ENCODE measurements at places on chromosomes 5 and 9.
A peak's percentile ranks its signal among the peaks of the same experiment; 100 is the strongest.

- DNase-seq, result peak; percentile 37
These were observed 52.8 kb downstream of the WHRN start for GRCh38 chr9:114452219-114453165.

- DNase-seq, result no peak
These were observed 148.6 kb downstream of the ELAVL2 start for GRCh38 chr9:23677446-23677845.

DNA sequence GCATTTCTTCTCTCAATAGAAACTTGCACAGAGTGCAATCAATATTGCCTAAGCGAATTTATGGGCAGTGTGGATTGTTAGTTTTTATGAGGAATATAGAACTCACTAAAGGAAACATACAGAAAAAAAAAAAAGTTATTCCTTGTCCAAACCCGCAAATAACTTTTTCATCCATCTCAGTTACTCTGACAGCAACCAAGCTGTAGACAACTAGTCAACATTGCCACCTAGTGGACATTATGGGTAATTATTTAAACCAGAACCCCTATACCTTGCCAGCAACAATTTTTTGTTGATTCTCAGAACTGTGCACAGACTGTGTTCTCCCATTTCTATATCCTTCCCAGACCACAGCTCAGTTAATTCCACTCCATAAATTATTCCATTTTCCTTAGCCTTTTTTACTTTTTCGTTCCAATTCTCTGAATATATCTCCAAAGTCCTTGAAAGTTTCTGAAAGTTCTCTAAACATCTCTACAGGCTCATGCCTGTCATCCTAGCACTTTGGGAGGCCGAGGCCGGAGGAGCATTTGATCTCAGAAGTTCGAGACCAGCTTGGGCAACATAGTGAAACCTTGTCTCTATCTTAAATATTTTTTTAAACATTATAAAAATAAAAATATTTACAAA, 2.6 kb upstream of the AFAP1L1 start:
- peak; percentile 52 for DNase-seq

DNA sequence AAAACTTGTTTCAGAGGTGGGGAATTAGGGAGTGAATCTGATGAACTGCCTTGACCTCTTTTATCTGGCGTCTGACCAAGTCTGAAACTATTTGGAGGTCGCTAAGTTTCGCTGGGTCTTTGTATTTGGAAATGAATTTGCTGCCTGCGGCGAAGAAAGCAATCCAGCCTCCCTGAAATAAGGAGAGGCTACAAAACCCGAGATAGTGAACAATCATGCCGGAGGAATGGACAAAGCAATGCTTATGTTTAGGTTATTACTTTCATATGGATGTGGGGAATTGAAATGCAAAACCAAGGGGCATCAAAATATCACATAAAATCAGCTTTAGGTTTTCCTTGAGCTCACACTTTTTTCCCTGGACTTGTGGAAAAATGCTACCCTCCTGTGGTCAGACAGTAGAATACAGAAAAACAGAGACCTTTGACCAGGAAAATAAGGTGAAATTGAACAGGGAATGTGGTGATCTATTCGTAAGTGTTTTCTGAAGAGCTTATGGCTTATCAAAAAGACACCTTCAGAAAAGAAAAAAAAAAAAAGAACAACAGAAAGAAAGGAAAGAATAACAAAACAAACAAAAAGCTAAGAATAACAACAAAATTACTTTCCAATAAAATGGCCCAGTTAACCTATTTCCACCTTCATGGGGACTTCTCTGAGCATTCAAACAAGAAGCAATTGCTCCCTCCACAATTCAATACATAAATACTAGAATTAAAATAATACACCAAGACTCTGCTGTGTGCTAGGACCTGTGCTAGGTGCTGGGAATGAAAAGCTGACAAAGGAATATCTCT, 68.6 kb upstream of the DPYSL3 start:
- DNase-seq, result no peak

GRCh38 chr5:76547891-76548524, 75.2 kb downstream of the F2RL2 start:
- no peak for DNase-seq

DNA sequence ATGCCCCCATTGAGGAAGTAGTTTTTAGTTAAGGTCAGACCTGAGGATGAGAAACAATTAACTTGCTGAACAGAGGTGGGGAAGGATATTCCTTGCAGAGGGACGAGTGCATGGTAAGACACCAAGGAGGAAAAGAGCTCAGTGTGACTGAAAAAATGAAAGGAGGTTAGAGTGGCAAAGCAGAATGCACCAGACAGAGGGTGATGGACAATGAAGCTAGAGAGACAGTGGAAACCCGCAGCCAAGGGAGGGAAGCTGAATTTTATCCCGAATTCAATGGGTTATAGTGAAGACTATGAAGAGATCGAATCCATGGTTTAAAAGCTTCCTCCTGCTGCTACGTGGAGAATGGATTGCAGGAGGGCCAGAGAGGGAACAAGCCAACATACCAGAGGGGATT, 206.8 kb downstream of the FBN2 start:
- no peak for DNase-seq

- DNase-seq, result no peak
These were observed 458.6 kb downstream of the ZSWIM6 start for GRCh38 chr5:61790678-61791077.

DNA sequence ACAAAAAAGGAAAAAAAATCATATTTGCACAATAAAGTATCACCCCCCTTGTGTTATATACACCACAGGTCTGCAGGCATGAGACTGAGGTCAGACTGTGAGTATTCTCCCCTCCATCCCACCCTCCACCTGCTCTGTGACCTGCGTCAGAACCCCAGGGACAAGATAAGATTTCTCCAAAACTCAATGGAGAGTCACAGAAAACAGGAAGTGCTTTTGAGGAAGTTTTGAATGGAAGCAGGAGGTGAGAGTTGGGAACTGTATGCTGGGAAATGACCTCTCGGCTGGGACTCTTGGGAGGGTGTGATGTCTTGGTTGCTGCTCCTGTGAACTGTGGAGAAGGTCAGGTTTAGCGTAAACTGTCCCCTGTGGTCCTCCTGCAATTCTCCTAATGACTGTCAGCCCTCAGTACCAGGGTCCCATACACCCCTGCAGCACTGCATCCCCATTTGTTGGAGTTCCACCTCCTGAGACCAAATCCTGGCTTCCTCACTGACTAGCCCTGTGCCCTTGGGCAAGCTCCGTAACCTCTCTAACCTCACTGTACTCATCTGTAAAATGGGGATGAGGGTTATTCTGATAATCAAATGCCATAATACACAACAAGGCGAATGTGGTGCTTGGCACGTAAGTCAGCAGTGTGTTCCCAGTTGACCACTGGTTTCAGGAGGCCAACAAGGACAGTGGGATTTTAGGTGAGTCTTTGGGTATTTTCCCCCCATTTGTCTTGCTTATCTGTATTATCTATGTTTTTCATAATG, 6.9 kb upstream of the CTSL start:
- DNase-seq, result no peak

- DNase-seq, result no peak
These were observed 1.2 kb downstream of the PDLIM7 start for GRCh38 chr5:177496070-177496726.

DNA sequence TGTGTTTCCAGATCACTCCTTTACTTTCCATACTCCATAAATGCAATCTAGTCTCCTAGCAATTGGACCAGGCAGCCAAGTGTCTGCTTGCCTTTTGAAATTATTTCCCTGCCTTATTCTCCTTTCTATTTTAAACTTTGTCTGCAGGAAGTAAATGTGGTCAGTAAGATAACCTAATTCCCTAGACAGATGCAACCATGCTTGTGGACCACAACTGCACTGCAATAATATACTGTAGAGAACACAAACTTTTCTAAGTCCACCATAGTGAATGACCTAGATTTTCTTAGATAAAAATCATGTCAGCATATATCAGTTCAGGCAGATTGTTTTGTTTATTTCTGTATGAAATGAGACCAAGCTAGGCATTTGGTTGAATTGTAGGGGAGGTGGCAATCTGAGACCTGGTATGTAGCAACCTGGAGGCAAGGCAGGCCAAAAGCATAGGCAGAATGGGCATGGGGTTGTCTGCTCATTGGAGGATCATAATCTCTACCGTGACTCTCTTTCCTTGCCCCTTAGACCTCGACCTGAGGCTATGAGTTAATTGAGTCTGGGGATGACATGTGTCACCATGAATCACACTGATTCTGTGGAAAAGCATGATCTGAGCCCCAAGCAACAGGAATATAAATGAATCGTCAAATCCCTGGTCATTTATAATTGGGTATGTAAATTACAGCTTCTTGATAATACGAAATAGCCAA, 20.7 kb downstream of the ACTL7B start:
- DNase-seq, result no peak

DNA sequence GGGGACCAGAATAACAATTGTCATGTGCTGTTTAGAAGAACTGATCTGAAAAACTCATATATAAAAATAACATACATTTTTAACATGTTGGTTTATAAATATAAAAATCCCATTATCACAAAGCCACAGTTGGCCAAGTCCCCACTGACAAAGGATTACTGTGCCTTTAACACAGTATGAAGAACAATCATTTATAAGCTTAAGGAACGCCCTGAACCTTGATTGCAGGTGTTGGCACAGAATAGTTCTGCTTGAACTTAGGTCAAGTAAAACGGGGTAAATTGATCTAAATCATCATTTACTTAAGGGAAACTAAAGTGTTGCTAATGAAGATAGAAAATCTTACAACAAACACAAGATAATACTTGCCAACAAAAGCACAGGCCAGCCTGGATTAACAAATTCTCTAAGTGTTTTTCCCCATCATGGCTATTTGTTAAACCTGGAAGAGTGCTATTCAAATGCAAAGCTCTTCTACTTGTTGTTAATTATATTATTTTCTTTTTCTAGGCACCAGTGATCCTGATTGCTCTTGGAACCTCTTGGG, 46.1 kb downstream of the ASTN2 start:
- no peak for DNase-seq

DNA sequence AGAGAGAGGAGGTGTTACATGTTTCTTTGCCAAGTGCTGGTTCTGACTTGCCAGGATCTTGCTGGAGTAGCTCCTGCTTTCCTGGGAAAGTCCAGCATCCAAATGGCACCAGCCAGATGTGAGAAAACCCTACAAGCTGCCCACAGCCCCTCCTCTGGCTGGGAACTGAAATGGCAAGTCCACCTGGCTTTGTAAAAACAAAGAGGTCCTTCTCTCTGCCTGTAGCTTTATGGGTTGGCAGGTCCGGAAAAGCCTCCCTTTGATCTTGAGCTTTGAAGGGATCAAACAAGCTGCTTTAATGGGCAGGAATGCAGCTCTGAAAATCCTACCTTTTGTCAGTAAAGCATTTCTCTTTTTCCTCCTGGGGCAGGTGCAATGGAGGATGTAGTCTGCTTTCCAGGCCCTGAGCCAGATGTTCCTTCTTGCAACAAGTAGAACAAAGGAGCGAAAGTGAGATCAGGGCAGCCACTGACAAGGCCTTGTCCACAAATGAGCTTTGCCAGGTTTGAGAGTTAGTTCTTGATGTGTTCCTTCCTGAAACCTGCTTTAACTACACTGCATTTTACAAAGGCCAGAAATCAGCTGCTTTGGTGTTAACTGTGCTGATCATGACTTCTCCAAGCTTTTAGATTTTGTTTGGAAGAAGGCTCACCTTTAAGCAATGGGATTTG, 456.7 kb downstream of the ZNF608 start:
- no peak for DNase-seq

DNA sequence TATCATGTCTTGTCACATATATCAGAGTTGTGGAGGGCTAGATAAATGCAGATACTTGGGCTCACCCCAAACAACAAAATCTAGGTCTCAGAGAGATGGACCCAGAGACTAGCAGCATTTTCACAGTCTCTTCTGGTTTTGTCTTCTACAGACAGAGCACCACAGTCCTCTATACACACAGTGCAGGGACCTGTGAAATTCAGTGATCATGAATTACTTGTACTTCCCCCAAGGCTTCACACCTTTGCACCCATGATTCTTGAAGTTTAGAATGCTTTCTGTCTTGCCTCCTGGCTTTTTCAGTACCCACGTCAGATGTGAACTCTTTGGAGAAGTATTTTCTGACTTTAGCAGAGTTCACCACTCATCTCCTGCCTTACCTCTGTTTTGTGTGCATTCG, 371.5 kb upstream of the PRR16 start:
- DNase-seq, result no peak

DNA sequence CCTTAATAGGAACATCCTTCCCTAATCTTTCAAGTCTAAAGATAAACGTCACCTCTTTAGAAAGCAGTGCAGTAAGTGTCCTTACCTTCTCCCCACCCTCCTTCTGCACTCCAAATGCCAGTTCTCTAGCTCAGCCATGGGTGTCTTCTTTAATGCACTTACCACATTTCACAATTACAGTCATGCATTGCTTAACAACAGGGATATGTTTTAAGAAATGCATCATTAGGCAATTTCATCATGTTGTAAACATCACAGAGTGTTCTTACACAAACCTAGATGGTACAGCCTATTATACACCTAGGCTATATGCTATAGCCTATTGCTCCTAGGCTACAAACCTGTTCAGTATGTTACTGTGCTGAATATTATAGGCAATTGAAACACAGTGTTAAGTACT, 91.2 kb downstream of the RFX3 start:
- no peak for DNase-seq

GRCh38 chr5:80083101-80083890, 48.1 kb downstream of the THBS4 start:
- DNase-seq, result peak; percentile 43

- no peak for DNase-seq
These were observed 384.8 kb downstream of the PRR16 start for GRCh38 chr5:120848883-120849282.

DNA sequence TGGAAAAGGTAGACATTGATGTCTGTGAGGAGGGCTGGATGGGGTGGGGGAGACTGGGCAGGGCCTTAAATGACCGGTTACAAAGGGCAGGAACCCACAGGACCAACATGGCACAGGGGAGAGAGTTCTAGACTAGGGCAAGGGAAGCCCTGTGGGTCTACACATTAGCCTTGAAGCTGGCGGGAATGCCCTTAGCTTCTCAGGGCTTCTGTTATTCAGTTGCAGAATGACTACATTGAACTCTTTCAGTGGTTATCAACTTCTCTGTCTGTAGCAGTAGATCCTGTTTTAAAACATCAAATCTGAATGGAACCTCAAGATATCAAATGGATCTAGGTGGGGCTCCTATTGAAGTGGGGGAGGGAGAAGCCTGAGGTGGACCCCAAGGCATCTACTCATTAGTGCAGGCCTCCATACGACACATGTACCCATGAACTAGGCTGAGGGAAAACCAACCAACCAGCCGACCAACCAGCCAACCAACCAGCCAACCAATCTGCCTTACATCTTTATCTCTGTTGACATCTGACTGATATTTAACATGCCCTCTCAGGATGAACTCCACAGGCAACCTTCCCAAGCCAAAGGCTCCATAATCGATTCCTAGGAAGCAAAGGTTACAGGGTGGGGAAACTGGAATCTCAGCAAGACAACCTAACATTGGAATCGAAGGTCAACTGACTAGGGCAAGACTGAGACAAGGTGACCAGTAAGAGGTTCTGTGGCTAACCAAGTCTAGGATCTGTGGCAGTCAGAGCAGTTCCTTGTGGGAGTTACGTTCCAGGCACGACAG, 48.3 kb downstream of the DAP start:
- no peak for DNase-seq
